ENCODE measurements at places on chromosomes 4 and X. TPM values are rescaled to one million over a fixed set of nuclear protein-coding genes. Genes with fewer than 3 reads are reported as not detected.

SEPTIN11 gene
- 626 TPM for total RNA-seq

ETDA gene
- total RNA-seq: not detected

SPANXN4 gene
- total RNA-seq: not detected

DNA sequence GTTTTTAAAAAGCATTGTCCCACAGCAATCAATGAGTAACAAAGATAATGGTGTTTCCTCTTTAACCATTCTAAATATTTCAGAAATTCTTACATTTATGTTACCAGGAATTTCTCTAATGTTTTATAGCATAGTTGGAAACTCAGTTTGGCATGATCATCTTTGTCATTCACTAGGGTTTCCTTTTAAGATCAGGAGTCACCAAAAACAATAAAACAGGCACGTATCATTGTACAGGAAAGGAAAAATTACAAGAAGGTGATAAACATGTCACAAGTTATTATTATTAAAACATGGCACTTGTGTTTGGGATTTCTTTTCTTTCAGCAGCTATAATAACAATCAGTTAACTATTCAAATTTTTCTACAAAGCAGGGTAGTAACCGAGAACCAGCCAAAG lies 84.0 kb downstream of the SLC10A7 start:
- no peak for DNase-seq

DNA sequence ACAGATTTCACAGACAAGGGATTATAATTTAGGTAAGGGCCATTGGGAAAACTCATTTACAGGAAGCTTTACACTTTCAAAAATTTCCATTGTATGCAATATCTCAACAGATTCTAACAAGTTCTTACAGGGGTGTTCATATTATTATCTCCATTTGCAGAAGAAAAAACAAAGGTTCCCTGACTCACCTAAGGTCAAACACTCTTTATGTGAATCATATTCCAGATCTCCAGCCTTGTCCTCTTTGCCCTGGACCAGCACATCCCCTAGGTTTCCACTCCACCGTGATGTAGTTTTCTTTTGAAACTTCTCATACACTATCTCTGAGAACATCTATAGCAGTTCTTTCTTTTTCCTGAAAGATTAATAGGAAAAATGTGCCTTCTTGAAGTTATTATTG lies 96.4 kb upstream of the HS3ST1 start:
- DNase-seq: no peak

- no peak for DNase-seq
Measured at GRCh38 chr4:99648321-99648720, 9.3 kb downstream of the C4orf54 start.

DNA sequence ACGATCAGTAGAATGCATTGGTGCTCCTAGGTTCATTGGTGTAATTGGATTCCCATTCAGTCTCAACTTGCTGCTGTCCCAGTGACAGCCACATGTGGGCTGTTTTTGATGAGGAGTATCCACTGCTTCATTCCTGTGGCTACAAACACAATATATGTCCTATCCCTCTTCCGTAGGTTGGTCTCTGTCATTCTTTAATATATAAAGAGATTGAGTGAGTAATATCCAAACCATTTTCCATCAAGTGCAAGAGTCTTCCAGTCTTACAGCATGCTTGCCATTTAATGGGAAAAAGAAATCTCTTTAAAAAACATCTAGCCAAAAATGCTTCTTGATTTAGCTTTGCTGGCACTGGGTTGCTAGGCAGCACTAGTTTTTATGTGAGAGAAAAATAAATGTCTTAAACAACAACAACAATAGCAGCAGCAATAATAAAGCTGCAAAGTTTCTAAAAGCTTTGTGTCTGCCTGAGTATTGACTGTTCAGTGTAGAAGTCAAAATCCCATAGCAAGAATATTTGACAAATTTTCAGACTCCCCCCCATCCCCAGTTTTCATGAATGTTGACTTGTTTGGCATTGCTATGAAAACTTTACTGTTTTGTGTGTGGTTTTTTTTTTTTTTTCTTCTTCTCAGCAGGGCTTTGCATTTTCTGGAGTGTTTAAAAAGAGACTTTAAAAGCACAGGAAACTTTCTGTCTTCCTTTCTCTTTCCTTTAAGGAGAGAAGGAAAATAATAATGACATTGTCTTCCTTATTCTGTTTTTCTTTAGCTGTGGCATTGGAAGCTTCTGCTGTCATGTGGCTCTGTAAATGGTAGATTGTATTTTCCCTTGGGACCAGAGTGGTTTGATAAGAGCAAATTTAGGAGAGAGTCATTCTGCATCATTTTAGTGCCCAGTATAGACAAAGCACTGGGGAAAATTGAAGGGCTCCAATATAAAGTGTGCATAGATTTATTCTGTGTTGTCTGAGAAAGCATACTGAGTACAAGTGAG lies 244.3 kb downstream of the ARHGAP10 start:
- peak; percentile 33 for DNase-seq

DNA sequence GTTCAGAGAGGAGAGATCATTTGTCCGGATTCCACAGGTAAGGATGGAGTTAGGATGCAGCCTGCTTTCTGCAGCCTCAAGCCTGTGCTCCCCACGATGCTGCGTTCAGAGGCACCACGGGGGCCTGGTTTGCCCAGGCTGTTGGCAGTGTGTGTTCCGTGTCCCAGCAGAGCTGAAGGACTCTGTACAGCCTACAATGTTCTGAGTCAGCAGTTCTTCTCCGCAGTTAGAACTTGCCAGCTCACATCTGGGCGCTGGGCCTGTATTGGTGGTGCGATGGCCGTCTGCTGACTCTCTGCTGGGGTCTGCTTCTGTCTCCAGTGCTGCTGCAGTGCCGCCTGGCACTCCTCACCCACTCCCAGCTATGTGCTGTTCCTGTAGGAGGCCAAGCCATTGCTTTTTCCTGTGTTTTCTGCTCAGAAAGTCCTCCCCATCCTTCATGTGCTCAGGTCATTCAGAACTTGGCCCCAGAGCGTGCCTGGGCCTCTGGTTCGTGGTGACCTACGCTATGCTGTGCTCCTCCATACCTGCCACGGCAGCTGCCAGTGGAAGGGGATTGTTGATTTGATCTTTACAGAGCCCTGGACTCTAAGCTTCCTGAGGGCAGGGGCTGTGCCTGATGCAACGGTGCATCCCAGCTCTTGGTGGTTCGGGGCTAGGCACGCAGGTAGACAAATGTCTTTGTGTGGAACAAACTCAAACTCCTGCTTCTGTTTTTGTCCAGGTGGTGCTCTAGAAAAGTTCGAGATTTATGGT lies 42.6 kb upstream of the TADA2B start:
- no peak for DNase-seq
